ENCODE measurements at places on chromosomes 2 and 18. TPM values are rescaled to one million over a fixed set of nuclear protein-coding genes. Genes with fewer than 3 reads are reported as not detected.

Gene ZNF532
- total RNA-seq = 44.6 TPM

Gene GREB1
- 0.31 TPM for total RNA-seq

Gene MAL
- total RNA-seq = 0.23 TPM

Gene ERCC3
- 24.3 TPM for total RNA-seq
